NCI-H2171 (cell line): ENCODE measurements at places on chromosomes 1 and 21.

DNA sequence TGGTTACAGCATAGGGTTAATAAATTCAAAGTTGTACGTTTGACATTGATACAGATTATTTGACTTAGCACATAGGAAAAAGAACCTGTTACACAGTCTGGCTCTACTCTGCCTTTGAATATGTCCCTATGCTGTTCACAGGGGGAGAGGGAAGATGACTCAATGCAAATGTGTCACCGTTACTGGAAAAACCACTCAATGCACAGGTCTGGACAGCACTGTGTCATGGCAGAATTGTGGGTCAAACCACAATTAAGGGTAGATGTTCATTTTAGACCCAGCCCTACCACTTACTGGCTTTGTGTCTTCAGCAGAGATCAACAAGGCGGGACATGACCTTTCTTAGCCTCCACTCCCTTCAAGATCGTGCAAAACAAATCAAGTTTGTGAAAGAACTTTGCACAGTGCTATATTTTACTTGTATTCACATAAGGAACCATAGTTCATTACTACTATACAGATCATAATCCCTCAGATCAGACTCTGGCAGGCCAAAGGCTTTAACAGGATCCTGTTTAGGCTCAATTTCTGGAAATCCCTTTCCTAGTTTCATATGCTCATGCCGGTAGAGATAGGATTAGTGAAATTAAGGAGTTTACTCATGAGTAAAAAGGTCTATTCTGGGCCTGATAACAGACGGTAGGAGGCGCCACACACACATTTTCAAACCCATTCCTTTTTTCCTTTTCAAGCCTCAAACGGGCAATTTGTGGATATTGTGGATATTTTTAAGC is 22.1 kb downstream of the EIF2D start:
- DNase-seq, result no peak

DNA sequence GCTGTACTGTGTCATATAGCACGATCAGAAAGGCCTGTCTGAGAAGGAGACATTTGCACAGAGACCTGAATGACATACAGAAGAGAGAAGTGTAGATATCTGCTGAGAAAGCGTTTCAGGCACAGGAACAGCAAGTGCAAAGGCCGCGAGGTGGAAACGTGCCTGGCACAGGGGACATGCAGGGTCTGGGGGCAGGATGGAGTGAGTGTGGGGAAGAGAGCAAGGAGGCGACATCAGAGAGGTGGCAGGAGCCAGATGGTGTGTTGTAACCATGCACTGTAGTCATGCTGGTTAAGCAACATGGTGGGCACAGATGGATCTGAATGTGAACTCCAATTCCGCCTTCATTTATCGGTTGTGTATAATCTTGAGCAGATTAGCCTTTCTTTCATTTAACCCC is 13.0 kb downstream of the KRTCAP2 start:
- DNase-seq, result no peak

GRCh38 chr1:14117700-14118099 is 417.7 kb downstream of the PRDM2 start:
- DNase-seq, result no peak

DNA sequence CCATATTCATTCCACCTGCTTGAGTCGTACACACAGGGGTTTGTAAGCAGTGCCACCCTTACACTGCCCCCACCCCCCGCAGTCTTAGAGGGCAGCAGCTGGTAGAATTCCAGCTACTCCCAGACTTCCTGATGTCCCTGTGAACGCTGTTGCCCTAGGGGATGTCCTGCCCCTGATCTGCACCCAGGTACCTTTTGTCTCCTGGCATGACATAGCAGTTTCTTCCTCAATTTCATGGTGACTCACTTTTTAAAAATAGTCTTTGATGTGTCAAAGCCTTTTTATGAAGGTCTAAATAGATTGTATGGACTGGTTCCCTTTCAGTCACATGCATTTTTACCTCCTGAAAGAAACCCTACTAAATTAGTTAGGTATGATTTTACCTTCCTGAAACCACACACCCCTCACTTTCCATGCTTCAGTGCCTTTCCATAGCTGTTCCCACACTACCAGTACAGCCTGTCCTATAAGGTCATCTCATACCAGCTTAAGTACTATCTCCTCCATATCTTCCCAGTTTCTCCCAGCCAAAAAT is 76.4 kb downstream of the ST3GAL3 start:
- no peak for DNase-seq

DNA sequence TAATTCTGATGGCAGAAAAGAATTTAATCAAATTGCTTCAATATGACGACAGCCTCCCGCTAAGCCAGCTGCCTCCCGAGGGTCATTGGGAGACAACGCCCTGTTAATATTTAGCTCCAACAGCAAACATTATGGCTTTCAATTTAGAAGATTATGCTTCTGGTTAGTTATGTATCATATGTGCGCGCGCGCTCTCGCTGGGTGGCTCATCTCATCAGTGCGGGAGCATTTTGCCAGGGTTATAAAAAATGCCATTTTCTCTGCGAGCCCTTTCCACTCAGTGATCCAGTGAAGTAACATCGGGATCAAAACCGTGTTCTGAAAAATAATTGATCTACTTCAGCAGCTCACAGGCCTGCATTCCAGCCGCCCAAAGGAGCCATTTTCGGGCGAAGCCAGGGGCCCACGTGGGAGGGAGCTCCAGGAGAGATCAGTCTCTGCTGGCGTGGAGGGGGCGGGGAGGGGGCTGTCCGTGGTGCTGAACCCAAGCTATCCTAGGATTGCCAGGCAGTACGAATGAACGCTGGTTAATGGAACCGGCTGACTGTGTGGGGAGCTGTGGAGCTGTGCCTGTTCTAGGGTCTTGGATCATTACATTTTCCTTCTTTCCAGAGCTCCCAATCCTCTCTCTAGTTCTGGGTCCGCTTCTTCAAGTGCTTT is 219.1 kb upstream of the ZC3H12A start:
- DNase-seq, result no peak

- DNase-seq, result no peak
Measured at GRCh38 chr1:90104941-90105538, 110.1 kb downstream of the ZNF326 start.

- no peak for DNase-seq
Measured at GRCh38 chr1:155086856-155087535, 8.4 kb downstream of the EFNA3 start.

- DNase-seq, result no peak
Measured at GRCh38 chr1:66489151-66489550, 44.8 kb upstream of the SGIP1 start.

- DNase-seq, result no peak
Measured at GRCh38 chr1:238331557-238331956, 440.8 kb upstream of the ZP4 start.

- DNase-seq, result no peak
Measured at GRCh38 chr1:231384696-231385415, 37.2 kb downstream of the EGLN1 start.

DNA sequence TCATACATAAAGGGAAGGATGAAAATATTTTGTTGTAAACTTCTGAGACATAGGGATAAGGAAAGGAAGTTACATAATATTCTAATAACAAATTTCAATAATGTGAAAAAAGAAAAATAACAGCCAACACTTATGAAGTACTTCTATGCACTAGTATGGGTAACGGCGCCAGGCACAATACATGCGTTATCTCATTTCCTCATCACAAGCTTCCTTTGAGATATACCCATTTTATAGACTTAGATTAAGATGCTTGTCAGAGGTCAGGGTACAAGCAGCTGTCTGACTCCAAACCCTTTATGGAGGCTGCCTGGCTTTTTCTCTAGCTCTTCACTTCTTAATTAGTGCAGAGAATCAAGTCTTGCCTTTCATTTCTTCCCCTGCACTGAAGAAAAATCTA is 41.3 kb downstream of the TCP10L start:
- DNase-seq, result no peak

GRCh38 chr1:97505816-97506215 is 415.0 kb downstream of the DPYD start:
- DNase-seq, result no peak

DNA sequence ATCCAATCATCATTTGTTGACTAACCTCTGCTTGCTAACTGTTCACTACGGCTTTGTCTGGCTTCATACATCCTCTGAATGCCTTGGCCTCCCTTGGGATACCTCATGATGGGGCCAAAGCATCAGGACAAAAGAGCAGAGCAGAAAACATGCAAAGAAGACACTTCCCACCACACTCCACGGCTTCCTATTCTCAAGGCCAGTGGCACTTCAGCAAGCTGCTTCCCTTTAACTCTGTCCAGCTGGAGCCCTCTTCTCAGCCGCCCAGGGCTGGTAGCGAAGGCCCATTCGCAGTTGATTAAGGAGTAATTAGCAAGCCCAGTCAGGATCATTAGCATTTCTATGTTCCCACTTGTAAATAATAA is 224.3 kb upstream of the FGGY start:
- DNase-seq, result no peak

DNA sequence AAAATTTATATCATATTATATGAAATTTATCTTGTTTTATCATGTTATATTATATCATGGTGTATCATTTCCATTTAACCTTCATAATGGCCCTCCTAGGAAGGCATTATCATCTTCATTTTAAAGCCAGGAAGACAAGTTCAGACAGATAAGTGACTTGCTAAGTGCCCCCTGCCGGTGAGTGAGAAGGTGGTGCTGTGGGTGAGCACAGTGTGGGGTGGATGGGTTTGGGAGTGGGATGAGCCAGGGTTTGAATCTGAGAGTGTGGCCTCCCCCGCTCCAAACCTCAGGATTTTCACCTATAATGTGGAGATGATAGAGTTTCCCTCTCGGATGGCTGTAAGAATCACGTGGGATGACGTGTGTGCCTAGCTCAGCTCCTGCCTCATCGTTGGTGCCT is 108.7 kb upstream of the IGSF21 start:
- DNase-seq, result no peak

DNA sequence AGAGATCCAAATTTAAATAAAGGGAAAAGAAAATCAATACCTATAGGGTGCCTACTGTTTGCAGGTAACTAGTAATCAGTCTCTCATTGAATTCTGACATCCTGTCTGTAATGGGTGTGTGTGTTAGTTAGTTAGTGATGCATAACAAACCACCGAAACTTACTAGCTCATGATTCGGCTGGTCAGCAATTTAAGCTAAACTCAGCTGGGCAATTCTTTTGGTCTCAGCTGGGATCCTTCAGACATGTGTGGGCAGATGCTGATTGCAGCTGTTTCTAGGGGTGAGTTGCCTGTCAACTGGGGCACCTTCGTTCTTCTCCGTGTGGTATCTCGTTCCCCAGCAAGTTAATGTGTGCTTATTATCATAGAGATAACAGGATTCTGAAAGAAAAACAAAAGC is 40.2 kb upstream of the ZNF124 start:
- DNase-seq, result no peak

- no peak for DNase-seq
Measured at GRCh38 chr1:160211046-160211790, 6.0 kb downstream of the PEA15 start.

GRCh38 chr1:5373281-5373680 is 618.9 kb downstream of the NPHP4 start:
- no peak for DNase-seq

GRCh38 chr1:192604979-192605620 is 29.5 kb downstream of the RGS1 start:
- no peak for DNase-seq

DNA sequence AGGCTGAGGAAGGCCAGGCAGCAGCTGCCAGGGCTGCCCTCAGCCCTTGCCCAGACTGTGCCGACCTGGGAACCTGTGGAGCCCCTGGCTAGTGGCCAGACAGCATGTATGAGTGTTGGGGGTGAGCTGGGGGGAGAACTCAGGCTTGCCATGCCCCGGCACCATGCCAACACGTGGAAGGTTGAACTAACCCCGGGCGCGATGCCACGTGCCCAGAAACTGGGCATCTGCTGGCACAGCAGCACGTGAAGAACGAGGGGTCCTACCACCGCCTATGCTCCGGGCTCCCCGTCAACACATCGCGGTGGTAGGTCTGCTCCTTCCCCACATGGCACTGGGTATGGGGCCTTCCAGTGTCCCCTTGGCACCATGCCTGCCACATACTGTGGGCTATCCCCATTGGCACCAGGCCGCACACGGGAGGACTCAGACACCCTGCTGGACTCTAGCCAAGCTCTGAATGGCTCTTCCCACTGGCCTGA is 68.7 kb downstream of the CASZ1 start:
- DNase-seq, result no peak

GRCh38 chr1:192580351-192580962 is 4.9 kb downstream of the RGS1 start:
- DNase-seq, result no peak

GRCh38 chr1:66022904-66023620 is 230.4 kb downstream of the PDE4B start:
- no peak for DNase-seq

DNA sequence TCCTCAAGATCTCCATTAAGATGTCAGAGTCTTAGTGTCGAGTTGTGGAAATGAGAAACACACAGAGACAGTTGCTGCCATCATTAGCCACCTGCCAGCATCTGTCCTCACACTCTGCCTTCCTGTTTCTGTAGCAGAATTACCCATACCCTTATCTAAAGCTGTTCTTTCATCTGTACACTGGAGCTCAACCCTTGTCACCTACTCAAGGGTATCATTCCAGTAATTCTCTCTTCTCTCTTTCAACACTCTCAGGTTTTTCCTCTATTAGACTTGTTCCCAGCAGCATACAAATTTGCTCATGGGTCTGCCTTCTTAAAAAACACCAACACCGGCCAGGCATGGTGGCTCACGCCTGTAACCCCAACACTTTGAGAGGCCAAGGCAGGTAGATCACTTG is 27.4 kb upstream of the RNF2 start:
- no peak for DNase-seq

DNA sequence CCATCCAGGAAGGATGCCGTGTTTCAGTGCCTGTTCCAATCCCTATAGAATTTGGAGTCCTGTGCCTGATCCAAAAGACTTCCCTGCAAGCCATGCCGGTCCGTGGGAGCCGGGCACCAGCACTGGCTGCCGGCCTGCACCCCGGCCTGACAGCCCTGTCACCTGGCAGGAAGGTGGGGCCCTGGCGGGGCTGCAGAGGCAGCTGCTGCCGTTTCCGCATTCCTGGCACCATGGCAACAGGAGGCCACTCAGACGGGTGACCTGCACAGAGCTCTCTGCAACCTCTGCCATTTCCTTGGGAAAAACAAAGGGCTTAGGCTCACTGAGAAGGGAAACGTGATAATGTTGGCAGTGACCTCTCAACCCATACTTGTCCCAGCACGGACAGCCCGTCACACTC is 63.2 kb upstream of the TMEM51 start:
- DNase-seq, result peak; percentile 12

- no peak for DNase-seq
Measured at GRCh38 chr1:917076-917459, 6.7 kb upstream of the SAMD11 start.

GRCh38 chr1:58749646-58750045 is 34.2 kb downstream of the JUN start:
- DNase-seq, result no peak

- DNase-seq, result no peak
Measured at GRCh38 chr1:3831689-3832088, 25.3 kb downstream of the CEP104 start.

DNA sequence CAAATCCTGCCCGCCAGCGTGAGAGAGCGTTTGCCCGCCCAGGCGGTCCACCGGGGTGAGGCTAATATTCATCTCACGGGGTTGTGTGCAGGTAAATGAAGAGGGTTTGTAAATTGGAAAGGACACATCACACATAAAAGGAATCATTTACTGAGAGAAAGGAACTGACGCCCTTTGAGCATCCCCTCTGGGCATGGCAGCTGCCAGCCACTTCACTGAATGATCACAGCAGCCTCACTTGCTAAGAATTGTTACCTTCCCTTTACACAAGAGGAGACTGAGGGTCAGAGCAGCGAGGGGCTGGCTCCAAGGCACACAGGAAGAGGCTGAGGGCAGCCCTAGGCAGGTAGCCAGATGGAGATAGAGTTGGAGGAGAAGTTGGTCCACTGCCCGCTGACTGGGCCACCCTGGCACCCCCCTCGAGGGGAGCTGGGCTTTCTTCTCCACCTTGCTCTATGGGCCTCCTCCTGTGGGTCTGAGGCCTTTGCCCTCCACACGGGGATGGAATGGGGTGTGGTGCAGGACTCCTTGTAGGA is 96.0 kb downstream of the FOXD2 start:
- no peak for DNase-seq
